ENCODE measurements at places on chromosomes 6 and 20. TPM values are rescaled to one million over a fixed set of nuclear protein-coding genes. Genes with fewer than 3 reads are reported as not detected.

IL17A gene
- not detected for total RNA-seq

ANKRD6 gene
- 3.9 TPM for total RNA-seq

BNIP5 gene
- total RNA-seq = not detected

OR12D3 gene
- not detected for total RNA-seq

MUCL3 gene
- not detected for total RNA-seq
